Activated CD4-positive, alpha-beta T cell treated with anti-CD3 and anti-CD28 coated beads, Interleukin-2, amount 10 ng/mL, durations not matched to agents 7 days and 5 days (primary cell): ENCODE measurements at places on chromosomes 7 and 10.

GRCh38 chr10:128054163-128054970 lies 71.9 kb downstream of the MKI67 start:
- DNase-seq: no peak

DNA sequence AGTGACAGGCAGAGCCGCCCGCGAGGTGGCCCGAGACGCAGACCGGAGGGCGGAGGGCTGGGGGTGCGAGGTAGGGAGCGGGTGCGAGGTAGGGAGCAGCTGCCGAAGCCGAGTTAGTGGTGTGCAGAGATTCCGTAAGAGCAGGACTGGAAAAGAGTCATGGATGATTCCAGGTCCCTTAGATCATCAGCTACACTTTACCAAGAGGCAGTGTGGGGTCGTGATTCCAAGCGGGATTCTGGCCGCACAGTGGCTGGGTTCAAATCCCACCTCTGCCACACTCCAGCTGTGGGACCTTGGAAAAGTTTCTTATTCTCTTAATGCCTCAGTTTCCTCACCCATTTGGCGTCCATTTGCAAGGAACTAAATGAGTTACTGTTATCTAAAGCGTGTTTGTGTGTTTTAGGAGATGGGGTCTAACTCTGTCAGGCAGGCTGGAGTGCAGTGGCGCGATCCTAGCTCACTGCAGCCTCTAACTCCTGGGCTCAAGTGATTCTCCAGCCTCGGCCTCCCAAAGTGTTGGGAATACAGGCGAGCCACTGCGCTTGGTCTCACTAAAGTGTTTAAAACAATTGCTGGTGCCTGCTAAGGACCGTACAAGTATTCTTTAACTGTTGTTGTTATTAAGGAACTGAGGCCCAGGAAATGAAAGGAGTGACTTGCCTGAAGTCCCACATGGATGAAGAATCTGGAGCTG lies 1.1 kb downstream of the NDUFB2 start:
- DNase-seq: no peak

DNA sequence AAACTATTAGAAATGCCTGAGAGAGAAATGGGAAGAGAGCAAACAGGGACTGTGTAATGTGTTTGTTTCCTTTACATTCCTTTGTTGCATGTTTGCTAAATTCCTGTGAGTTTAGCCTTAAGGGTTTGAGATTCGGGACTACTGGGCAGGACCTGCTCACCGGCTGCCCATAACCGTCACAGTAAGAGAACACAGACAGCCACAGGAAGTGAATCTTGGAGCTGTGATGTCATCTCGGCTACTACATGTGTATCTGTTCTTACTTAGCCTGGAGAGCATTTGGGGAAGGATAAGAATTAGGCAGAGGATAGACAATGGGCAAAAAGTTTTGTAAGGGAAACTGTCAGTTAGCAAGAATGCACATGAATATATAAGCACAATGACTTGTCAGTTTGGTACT lies 485.1 kb upstream of the KLF6 start:
- no peak for DNase-seq

DNA sequence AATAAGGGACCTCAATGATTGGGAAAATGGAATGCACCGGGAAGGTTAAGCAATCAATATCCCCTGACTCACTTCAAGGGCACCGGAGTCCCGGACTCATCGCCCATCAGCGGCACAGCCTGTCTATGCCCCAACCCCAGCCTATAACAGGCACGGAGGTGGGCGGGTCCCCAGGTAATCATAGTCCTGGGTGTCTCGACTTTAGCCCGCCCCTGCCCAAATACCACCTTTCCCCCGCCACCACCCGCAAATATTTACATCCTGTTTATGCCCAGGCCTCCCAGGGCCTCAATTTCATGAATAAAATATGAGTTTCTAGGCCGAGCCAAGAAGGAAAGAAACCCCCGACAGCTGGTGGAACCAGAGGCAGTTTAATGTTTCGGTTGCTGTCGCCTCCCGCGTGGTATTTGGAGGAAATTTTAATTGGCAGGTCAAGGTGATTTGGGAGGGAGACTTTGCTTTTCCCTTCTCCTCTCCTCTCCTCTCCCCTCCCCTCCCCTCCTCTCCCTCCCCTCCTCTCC lies 15.6 kb upstream of the RFC2 start:
- DNase-seq: peak; percentile 69

DNA sequence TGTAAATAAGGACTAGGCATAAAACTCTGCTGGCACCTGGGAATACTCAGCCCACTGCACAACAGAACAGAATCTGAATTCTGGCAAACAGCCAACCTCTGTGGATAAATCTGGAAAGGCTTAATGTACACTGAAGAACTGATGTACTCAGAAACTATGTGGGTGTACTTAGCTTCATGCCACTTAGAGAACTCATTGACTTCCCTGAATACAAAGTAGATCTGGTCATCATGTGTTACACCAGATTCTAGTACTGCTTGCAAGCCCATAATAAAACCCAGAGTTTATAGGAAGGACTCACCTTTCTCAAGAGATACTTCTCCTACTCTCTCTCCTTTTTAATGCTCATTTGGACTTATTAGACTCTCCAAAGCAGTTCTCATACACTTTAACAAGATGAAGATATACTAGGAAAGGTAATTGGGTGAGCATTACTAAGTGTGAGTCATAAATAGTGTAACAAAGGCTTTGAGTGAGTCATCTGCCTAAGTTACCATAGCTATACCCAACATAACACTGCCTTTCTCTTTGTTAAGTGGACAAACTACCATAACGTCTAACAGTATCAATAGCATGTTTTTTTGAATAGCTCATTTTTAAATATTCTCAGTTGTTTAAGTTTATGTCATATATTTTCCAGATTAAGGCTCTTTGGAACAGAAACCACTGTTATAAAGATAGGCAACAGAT lies 309.1 kb downstream of the MDFIC start:
- DNase-seq: no peak

DNA sequence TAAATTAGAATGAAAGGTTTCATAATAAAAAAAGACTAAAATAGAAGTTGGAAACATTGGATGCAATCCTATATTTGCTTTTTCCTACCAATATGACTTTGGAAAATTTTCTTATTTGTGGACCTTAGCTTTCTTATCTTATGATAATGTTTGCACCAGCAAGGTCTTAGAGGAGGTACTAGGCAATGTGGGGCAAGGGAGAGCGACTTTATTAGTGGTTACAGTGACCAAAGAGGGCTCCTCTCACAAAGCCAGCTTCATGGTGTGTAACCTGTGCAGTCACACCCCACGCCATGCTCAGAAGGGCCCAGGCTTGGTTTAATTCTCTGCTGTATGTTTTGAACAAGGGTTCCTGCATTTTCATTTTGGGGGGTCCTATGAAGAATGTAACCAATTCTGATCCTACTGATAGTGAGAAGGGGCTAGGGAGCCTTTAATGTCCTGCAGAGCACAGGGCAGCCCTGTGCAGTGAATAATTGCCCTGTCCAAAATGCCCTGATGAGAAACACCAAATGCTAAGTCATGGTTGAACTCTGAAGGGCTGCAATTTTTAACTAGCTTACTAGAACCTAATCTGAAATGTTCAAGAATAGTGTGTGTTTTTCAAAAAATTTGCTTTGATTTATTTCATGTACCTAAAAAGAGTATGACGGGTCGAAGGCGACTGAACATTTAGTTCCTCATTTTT lies 1047.8 kb downstream of the LRMDA start:
- DNase-seq: no peak

DNA sequence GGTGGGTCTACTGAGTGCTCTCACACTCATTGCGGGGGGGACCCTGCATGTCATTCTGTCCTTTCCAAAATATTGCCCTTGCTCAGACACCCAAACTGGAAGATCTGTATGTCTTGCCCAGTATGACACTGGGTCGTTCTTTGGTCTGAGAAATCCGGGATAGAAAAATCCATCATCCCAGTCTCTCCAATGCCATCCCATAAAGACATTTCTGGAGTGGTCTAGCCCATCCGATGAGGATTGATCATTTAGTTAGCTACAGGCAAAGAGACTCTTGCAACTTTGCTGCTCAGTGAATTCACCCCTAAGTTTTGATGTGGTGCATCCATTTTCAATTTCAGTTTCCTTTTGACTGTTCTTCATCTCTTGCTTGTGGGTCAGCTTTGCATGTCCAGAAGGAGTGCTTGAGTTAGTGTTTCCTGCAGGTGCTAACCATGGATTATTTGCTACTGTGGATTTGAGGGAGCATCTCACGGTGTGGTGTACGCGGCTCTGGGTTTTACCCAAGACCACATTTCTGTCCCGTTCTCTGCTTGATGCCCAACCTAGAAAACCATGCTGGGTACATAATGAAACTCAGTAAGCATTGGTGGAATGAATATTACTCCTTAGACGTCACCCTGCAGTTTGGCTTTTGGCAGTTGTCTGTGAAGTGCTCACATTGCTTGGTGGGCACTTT lies 247.0 kb upstream of the MKI67 start:
- peak; percentile 9 for DNase-seq

DNA sequence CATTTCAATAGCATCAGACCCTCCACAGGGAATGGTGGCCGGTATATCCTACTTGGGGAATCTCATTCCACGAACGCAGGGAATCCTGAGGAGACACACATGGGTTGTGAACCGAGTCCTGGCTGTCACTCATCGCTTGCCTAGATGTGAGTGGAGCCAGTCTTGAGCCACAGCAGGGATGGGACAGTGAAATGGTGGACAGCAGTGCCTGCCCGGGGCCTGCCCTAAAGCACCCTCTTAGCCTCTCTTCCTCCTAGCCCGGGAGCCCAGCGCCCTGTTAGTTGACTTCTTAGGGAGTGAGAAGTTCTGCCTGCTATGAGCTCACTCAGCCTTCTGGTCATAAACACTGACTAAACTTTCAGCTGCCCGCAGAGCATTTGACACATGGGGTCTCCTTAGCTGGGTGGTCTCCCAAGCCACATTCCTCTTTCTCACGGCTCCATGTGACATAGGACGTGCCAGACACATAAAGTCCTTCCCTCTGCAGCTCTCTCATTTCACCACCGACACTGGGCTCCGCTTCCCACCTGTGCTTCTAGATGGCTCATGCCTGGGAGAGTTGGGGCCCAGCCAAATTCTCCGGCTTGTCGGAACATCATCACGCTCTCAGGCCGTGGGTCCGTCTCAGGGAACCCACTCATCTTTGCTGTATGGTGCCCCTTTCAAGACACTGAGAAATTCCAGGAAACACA lies 60.9 kb downstream of the TCERG1L start:
- DNase-seq: no peak

DNA sequence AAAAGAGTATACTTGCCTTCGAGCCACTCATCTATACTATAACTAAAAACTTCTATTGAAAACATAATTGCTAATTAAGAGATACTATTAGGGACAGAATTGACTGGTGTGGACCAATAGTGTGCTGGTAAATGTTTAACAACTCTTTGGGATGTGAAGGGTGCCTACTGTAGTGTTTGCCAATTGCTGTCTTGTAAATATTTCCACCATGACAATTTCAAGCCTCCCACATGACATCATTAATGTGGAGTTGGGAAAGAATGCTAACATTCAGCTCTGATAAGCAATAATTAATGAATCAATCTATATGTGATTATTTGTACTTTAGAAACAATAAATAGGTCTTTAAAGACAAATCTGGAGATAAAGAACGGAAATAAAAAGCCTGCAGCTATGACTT lies 136.8 kb downstream of the DGKB start:
- DNase-seq: no peak

- DNase-seq: peak; percentile 88
These were observed 179.0 kb upstream of the KLF14 start for GRCh38 chr7:130912862-130913638.

DNA sequence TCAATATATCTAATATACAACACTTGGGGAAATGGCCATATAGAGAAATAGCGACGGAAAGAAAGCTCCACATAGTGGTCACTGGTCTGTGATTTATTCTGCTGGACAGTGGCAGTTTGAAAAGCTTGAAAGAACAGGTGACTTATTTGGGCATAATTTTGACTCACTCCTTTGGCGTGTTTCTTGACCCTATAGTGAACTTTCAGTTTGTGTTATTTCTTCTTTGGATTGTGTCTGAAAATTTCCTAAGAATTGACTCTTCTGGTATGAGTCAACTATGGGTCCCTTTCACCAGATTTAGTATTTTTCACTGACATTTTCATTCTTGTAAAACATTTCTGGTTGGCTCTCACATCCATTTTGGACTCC lies 25.8 kb upstream of the IMMP2L start:
- no peak for DNase-seq

DNA sequence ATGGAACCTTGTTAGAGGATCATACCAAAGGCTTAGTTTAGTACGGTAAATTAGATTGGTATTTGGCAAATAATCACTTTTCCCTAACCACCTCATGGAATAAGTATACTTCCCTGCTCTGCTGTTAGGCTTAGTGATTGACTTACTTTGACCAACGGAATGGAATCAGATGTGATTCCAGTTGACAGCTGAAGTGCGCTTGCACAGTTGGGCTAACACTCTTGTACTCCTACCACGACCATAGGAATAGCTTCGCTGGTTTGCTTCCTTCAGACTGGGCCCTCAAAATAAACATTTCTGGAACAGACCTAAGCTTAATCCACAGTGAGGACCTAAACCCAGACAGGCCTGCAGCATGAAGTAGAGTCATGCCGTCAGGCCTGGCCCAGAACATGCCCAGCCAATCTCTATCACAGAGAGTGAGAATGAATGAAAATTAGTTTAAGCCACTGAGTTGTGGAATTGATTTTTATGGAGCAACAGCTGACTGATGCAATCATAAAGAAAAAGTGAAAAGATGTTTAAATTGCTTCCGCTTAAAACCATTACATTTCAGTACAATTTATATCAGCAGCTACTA lies 122.3 kb downstream of the DOCK4 start:
- DNase-seq: no peak

DNA sequence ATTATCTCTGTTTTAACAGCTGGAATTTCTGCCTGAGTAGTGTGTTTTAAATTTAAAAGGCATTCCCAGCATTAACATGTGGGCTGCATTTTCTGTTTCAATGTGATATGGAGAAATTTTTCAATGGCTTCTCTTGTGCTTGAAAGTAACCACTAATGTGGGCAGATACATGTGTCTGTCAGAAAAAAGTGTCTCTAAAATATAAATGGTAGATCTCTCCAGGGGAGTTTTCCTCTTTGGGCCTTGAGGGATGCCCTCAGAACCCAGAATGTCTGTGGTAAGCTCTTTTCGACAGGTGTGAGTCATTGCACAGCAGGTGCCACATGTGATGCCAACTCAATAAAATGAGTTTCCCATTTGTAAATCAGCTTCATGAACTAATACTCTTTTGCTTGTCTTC lies 221.1 kb downstream of the SEMA3E start:
- DNase-seq: no peak

DNA sequence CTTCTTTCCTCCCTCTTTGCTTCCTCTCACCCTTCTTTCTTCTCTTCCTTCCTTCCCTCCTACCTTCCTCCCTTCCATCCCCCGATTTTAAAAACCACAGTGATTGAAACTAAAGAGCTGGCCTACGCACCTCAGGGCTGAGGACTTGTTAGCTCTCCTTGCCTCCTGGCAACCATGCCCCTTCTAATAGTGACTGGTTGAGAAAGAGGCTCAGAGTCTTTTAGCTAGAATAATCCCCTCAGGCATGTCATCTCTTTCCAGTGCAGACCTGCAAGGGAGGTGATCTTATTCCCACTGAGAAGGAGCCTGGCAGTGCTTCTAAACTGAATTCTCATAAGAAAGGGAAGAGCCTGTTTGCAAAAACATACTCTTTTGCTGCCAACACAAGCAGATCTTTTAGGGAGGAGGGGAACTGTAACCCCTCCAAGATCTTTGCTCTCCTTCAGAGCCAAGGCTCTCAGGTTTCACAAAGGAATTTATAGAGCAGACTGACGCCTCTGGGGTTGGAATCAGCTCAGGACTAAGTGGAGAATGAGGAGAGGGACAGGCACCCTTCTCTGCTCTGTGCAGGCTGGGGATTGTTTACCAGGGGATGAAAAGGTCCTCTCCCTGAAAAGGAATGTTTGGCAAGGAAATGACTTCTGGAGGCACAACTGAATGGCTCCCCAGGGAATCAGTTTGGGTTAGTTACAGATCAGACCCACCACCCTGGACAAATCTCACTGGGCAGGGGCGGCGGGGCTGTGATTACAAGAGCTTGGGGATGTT lies 9.4 kb upstream of the ANKRD1 start:
- DNase-seq: no peak
